ENCODE measurements at places on chromosomes 7 and 10. TPM values are rescaled to one million over a fixed set of nuclear protein-coding genes. Genes with fewer than 3 reads are reported as not detected.
A peak's percentile ranks its signal among the peaks of the same experiment; 100 is the strongest.

The ACTR3C gene
- total RNA-seq, result 2.0 TPM

GRCh38 chr10:75793848-75794247, 362.4 kb downstream of the LRMDA start:
- DNase-seq, result no peak

The NOBOX gene
- not detected for total RNA-seq

DNA sequence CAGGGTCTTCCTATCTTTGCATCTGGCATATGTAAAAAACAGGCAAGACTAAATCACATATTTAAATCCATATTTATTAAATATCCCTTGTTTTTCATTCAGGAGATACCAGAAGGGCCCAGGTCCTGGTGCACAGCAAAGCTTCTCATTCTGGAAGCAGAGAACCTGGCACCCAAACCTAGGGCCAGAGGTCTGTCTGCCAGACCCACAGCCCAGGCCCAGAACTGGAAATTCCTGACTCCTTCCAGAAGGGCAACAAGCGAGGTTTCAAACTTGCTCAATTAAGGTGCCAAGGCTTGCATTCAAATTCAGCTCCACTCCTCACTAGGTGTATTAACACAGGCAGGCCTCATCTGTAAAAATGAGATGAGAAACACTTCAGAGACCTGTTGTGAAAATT, 4.2 kb upstream of the MYO1G start:
- no peak for DNase-seq

DNA sequence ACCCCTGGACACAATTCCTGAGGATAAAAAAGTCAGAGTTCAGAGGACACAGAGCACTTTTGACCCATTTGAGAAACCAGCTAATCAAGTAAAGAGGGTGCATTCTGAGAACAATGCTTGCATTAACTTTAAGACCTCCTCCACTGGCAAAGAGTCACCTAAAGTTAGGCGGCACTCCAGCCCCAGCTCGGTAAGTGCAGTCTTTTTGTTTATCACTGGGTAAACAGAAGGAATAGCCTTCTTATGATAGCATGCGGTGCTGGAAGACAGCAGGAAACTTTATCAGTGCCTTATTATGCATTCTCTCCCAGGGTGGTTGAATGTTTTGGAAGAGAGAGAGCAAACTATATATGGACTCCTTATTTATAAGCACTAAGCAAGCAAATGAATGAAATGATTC, 130.5 kb downstream of the CDK14 start:
- DNase-seq, result no peak

DNA sequence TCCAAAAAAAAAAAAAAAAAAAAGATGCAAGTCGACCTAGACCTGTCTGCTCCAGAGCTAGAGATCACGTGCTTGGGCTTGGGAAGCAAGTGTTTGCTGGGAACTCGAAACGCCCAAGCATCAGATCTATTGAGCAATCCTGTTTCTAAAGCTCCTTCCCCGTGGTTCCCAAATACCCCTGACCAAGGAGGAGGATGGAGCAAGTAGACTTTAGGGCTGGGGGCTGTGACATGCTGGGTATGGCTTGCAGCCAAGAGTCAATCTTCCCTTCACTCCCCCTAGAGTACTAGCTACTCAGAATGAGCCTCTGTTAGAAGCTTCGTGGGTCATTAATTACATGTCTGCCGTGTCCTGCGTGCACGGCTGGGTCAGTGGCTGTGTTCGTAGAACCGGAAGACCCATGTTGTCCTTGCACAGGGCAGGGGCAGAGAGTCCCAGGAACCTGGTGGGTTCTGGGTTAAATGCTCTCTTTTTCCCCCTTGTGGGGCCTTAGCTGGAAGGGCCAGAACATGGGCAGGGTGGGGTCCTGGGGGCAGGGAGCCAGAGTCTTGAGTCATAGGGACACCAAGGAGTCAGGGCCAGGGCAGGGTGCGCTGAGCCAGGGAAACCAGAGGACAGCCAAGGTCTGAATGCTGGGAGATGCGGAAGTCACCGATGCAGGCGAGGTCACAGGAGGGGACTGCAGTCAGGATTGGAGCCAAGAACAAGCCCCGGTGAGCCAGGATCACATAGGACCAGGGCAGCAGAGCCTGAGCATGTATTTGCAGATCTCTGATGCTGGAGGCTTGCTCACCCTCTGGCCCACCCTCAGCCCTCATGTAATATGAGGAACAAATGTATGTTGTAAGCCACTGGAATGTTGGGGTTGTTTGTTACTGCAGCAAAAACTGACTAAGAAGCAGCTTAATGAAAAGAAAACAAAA, 34.6 kb upstream of the TPST1 start:
- no peak for DNase-seq

GRCh38 chr10:132982301-132982989, 40.1 kb upstream of the CFAP46 start:
- no peak for DNase-seq

- DNase-seq, result no peak
Observed at GRCh38 chr10:16195894-16196293, 240.9 kb upstream of the PTER start.

The CRHR2 gene
- total RNA-seq, result not detected

DNA sequence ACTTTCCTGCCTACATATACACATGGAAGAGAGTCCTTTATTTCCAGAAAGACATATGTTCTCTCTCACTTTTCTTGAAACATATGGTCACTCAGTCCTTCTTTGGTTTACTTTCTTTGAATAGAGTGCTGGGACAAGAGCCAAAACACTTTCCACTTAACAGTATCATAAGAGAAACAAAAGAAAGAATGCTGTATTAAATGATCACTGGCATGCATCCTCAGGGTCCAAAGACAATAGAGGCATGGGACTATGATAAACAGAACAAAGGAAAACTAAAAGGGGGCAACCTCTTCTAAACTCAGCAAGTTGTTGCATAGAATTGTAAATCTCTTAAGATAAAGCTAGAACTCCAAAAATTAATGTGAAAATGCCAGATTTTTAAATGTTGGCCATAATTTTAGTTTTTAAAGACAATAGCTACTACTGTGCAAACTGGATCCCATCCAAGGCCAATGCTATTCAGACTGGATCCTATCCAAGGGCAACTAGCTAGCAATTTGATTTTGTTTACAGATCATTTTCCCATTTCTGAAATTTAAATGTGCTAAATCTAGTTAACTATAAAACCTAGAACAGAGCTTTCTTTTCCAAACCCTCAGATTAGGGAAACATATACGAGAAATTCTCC, 687.5 kb downstream of the SORCS3 start:
- no peak for DNase-seq

The NEUROG3 gene
- total RNA-seq, result not detected

GRCh38 chr10:112379635-112380296, 5.8 kb downstream of the ACSL5 start:
- peak; percentile 99 for DNase-seq

GRCh38 chr10:119393019-119393418, 149.5 kb downstream of the RGS10 start:
- DNase-seq, result no peak

GRCh38 chr10:59967079-59967478, 60.7 kb upstream of the CCDC6 start:
- no peak for DNase-seq

The HMX2 gene
- not detected for total RNA-seq

- DNase-seq, result no peak
Observed at GRCh38 chr7:50544992-50545391, 20.2 kb downstream of the DDC start.

The FAM20C gene
- total RNA-seq, result 27.1 TPM

DNA sequence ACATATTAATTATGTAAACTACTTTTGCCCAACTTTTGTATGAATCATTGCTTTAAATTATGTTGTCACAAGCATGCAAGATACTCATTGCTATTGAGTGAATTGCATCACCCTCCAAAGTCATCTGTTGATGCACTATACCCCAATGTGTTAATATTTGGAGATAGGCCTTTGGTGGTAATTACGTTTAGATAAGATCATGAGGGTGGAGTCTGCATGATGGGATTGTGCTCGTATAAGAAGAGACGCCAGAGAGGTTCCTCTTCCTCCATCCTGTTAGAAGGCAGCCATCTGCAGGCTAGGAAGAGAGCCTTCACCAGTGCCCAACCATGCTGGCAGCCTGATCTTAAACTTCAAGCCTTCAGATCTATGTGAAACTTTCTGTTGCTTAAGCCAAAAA, 95.3 kb upstream of the MAGI2 start:
- DNase-seq, result no peak

DNA sequence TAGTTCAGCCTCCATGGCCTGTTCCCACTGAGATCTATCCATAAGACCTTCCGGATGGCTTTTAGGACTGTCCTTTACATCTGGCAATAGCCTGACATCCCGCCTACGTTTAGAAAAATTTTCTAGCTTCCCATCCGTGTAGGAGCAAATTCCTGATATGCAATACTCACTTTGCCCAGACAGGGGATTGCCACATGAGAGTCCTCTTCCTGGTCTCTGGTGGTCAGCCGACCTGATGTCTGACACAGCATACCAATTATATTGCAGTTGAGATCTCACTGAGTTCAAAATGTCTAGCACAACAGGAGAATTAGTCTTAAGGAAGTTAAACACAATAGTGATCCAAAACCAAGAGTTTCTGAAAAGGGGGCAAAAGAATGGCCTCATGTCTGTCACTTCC, 9.4 kb upstream of the ETV1 start:
- DNase-seq, result no peak

DNA sequence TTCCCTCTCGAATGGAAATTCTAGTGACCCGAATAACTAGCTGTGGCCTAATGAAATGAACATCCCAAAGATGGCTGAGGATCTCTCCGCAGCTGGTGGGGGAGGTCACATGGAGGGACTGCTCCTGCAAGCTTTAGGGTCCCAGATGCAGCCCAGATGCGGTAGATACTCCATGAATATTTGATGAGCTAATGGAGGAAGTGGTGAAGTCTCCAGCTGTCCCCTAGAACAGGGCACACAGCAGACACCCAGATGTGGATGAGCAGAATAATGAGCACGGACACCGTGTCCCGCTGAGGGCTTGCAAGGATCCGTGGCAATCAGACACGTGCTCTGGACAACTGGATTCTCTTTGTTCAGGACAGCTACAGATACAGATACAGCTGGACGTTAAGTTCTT, 59.2 kb downstream of the DENND2A start:
- DNase-seq, result no peak

- no peak for DNase-seq
Observed at GRCh38 chr7:101201695-101202602, 1.1 kb upstream of the MOGAT3 start.

The CLCN1 gene
- 0.47 TPM for total RNA-seq

DNA sequence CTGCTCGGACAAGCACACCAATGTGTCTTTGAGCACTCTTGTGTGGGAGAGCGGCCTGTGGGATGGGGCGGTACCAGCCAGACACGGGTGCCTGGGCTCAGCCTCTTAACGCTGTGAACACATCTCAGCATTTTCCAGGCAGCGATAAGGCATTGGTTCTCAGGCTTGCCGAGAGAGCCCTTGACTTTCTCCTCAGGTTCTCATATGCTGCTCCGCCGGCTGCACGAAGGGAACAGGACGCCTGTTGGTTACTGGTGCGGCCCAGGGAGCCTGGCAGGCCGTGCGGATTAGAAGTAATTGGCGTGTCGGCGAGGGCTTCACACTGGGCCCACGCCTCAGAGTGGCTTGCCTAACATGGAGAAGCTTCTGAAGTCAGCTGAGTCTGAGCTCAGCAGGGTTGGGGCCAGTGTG, 456.7 kb upstream of the FOXK1 start:
- DNase-seq, result no peak

The EEPD1 gene
- total RNA-seq, result 4.2 TPM

GRCh38 chr7:115676080-115676479, 354.5 kb downstream of the TFEC start:
- peak; percentile 42 for DNase-seq

DNA sequence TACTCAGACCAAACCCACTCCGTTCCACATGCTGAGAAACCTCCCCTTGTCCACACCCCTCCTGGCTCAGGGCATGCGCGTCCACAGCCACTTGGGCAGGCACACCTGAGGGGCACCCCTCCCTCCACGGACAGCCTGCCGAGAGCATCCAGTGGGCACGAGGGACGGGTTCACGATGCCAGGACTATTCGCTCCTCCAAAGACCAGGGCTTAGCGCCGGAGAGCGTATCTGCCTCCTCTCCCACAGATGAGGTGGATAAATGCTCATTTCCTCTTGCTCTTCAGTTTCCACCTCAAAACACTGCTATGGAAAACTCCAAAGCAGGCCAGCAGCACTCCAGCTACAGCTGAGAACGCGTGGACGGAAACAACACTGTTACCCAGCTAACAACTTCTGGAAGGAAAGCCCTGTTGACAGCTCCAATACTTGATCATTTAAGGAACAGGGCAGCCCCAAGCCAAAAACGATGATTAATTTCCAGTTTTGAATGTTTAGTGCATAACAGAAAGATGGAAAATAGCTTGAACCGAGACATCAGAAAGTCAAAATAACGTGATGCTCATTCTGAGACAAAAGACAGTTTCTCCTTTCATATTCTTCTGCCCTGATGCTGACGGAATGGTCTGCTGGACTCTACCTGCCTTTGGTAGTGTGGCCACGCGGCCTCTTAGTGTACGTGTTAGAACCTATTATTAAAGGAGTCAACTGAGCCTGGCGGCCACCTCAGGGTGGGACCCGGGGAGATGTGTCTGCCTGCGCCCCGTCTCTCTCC, 204.7 kb downstream of the DNAJB6 start:
- no peak for DNase-seq

The HOXA5 gene
- 6.7 TPM for total RNA-seq

- no peak for DNase-seq
Observed at GRCh38 chr7:64037095-64037494, 8.1 kb upstream of the ZNF727 start.

DNA sequence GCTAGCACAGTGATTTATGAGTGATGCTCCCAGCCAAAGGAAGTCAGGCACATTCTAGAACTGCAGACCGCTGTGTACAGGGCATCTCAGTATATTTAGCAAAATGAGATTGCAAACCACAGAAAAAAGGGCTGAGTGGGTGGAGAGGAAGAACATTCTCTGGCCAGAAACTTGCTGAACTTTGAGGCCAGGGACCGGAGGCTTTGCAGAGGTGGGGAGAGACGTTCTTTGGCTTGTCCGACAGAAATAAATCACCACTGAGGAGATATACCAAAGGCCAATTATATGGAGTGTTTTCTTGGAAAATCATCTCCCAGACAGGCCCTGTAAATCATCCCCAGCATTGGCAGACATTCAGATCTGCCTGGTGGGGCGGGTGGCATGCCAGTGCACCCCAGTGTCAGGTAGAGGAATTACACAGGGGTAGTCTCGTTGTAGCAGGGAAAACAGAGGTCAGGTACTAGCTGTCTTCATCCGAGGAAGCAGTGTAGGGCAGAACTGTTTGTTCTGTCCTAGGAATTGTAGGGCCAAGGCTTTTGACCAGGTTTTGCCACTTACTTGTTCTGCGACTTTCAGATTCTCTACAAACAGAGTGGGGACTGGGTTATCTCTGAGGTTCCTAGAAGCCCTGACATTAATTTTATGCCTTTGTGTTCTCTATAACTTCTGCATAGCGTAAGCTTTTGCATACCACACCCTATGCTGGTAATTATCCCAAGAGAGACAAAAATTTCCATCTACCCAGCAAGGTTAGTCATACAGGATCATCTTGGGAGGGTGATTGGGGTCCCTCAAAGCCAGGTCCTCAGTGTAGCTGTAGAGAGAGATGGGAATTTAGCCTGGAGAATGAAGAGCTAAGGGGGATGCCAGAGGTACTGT, 655.6 kb downstream of the LRMDA start:
- DNase-seq, result no peak

The RPEL1 gene
- total RNA-seq, result 0.10 TPM

GRCh38 chr10:125850766-125851731, 27.7 kb downstream of the BCCIP start:
- no peak for DNase-seq
